Hepatocyte (in vitro differentiated cells): ENCODE measurements at places on chromosomes 6 and 20. TPM values are rescaled to one million over a fixed set of nuclear protein-coding genes. Genes with fewer than 3 reads are reported as not detected.

GRCh38 chr6:156258981-156259380, 518.2 kb upstream of the ARID1B start:
- DNase-seq, result no peak

RBPJL gene
- not detected in 2 replicates for total RNA-seq

DNA sequence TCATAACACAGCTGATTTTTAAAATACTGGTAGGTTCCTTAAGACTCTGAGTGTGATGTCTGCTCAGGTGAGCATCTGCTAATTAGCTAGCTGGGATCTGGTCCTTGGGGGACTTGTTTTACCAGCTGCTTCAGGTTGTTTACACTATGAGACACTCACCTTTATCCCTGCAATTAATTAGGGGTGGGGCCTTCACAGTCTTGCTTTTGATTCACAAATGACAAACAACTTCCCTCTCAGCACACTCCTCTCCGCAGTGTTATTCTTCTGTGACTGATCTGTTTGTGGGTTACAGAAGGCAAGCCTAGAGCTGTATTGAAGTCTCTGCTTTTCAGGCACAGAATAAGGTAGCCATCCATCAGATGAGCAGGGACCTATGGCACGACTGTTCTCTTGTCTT, 62.0 kb upstream of the CD83 start:
- DNase-seq, result no peak

NRSN1 gene
- total RNA-seq, result not detected in 2 replicates

MEP1A gene
- 93.4 and 94.2 TPM in 2 replicates for total RNA-seq

DNA sequence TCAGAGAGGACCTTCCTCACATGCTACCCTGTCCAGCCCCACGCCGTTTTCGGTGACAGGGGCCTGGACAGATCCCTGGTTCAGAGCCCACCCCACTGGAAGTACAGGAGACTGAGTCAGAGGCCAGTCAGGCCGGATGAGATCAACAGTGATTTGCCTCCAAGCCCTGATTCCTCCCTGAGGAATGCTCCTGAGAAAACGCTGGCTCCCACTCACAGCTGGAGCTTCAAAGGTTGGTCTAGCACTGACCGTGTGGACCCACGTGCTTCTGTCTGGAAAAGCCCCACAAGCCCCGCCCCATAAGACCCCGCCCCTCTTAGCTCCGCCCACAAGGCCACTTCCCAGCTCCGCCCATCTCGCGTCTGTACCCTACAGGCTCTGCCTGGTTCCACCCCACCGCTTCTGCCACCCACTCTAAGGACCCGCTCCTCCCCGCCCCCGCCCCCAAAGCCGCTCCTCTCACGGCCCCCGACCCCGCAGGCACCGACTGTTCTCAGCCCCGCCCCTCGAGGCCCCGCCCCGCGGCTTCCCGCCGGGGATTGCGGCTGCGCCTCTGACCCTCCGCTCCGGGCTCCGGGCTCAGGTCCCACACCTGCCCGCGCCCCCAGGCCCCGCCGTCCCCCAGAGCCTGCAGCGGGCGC, 64.9 kb upstream of the BHLHE23 start:
- no peak for DNase-seq

ZSCAN12 gene
- total RNA-seq, result 5.6 and 6.1 TPM in 2 replicates

TMC2 gene
- total RNA-seq, result not detected in 2 replicates

DNA sequence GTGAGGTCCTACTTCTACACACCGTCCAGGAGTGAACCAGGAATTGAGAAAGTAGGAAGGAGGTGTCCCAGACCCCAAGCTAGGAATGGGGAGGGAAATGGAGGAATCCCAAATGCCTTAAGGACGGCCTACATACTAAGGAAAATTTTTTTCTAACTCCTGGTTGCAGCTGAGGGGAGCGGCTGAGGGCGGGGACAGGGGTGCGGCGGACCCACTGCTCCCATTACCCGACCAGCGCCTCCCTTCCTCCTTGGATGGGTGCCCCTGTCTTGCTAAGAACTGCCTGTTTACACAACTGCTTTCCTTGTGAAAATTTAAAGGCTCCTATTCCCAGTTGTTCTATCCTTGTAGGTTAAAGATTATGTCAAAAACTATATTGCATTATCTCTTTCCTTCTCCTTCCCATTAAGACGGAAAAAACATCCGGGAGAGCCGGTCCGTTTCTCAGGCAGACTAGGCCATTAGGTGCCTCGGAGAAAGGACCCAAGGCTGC, 699 bp upstream of the HSPA1B start:
- peak; percentile 86 for DNase-seq

DNA sequence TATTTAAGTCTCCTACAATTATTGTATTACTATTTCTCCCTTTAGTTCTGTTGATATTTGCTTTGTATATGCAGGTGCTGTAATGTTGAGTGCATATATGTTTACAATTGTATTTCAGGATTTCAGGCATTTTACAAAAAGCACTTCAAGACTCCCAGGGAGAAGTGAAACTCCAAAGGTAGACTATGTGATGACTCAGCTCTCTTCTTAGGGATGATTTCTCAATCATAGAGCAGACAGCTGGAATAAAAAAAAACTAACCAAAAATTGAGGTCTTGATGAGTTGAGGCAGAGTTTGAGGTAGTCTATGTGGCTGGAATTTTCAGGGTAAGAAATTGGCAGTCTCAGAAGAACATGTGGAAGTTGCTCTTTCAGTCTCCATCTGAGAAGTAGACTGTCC, 786.1 kb downstream of the TFAP2A start:
- no peak for DNase-seq

PLA2G7 gene
- total RNA-seq, result 0.68 and 1.5 TPM in 2 replicates

FAM83C gene
- total RNA-seq, result not detected in 2 replicates

- DNase-seq, result no peak
These were observed 6.1 kb downstream of the JAG1 start for GRCh38 chr20:10667560-10668167.
